CD14-positive monocyte (primary cell): ENCODE measurements at places on chromosomes 6 and 20.

DNA sequence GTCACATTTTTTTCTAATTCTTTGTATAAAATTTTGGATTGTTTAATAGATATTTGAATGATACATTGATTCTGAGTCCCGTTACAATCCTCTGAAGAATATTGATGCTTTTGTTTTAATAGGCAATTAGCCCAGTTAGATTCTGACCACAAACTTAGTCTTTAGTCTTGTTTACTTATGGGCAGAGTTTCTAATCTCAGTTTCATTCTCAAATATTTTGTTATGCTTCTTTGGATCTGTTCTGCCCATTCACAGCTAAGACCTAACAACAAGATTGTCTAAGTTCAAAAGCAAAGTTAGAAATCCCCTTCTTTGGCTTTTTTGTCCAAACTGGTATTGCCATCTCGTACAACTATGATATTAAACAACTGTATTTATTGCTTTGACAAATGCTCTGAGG is 58.0 kb downstream of the TBXT start:
- no peak for DNase-seq

DNA sequence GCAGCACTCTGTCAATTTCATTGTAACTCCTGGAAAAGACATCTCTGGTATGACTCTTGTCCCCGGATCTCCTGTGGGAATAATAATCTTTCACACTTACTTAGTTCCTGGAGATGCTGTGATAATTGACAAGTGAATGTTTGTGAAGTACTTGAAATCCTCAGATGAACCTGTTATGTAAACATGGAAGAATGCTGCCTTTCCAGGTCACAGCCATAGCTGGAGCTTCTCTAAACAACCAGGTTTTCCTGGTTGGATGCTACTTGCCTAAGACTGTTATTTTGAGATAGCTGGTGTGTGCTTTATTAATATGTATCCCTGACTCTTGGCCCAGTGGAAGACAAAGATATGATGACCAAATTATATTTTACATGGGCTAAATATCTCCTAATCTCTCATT is 228.6 kb downstream of the KCNQ5 start:
- DNase-seq: no peak

DNA sequence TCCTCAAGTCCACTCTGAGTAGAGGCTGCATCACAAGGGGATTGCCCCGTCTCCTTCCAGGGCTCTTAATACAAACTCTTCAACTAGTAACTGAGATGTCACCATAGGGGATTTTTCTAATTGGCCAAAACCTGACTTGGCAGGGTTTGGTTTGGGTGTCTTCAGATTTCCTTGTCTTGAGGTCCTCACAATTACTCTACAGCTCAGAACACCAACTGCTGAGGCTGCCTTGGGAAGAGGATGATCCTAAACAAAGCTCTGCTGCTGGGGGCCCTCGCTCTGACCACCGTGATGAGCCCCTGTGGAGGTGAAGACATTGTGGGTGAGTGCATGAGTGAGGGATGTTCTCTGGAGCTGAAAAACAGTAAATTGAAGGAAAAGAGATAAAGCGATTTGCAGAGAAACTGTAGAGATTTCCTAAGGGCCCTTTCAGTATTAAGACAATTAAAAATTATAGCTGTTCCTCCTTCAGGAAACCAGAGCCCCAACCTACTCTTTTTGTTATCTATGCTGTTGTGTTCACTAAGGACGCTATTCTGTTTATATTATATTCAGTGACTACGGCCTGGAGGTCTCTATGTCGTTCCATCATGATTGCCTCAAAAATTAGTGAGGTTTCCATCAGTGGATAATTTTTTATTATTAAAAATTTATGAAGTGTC is at the start of gene HLA-DQA1:
HLA-DQA1 (plus strand) TSS at position 188 of the 662 bp plus-strand sequence; CDS start at position 241, 53 bp downstream.
- DNase-seq: peak; percentile 90

DNA sequence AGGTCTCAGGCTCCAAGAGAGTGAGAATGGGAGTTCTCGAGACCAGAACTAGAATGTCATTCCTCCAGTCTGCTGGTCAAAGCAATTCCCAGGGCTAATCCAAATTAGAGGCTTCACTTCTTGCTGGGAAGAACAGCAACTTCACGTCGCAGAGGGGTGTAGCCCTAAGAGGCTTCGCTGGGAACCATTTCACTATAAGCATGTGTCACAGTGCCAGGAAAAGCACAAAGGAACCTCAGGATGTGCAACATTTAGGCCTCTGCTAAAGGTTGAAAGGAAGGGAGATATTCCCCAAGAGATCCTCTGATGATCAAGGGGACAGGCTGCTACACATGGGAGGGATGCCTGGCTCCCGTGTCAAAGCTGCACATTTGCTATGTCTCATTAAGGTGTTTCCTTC is 35.9 kb upstream of the NXT1 start:
- no peak for DNase-seq

DNA sequence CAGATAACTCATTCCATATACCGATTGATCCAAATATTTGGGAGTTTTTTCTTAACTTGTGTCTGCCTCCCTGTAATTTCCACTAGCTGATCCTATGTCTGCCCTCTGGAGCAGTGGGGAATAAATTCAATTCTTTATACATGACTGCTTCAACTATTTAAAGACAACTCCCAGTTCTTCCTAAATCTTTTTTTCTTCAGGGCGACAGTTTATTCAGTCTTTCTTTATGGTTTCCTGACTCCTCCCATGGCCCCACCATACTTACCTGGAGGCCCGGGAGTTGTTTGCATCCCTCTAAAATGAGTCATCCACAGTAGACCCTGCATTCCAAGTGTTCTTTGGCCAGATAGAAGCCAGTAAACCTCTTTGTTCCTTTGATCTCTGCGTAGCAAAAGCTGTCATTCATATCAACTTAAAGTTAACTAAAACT is 73.6 kb downstream of the LCA5 start:
- DNase-seq: no peak

DNA sequence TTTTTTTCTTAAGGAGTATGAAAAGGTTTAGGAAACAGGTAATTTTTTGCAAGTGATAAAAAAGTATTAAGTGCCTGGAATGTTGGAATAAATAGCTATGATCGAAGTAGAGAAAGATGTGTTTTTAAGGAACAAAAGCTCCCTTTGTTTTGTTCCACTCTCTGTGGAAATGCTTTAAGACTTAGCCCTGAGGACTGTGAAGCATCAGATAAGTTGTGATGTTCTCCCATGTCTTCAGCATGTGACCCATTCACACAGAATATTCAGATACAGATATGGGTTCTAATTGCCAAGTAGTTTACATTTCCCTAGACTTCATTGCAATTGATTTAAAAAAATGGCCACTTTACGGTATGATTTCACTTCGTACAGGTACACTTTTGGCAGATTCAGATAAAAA is 80.6 kb downstream of the KCNQ5 start:
- DNase-seq: no peak

DNA sequence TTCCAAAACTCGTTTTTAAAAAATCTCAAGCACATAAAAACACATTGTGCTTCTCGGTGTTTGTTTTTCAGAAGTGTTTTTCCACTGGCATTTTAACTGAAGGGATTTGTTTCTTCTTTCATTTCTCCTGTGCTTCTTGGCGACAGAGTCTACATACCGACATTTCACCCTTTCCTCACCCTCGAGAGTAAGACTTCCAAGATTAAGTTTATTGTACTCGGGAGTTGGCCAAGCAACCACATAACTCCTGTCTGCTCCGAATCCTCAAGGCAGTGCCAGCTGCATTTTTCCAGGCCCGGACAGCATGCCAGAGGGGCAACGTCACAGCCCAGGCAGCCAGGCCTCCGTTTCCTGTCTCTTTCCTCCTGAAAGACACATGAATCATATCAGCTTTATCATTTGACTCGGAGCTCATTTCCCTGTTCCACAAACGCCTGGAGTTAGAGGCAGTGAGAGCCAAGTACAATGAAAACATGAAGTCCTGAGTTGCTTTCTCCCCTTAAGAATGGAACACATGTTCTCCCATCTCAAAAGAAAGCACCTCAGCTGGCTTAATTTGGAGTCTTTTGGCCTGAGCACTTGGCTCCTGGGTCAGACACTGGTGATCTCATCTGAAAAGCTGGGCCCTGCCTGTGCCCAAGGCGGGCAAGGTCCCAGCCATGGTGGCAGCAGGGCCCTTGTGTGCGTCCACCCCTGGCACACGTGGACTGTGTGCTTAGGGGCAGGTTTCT is 23.2 kb upstream of the FAM50B start:
- no peak for DNase-seq

GRCh38 chr6:38155621-38156204 is 336.2 kb downstream of the ZFAND3 start:
- DNase-seq: peak; percentile 21

DNA sequence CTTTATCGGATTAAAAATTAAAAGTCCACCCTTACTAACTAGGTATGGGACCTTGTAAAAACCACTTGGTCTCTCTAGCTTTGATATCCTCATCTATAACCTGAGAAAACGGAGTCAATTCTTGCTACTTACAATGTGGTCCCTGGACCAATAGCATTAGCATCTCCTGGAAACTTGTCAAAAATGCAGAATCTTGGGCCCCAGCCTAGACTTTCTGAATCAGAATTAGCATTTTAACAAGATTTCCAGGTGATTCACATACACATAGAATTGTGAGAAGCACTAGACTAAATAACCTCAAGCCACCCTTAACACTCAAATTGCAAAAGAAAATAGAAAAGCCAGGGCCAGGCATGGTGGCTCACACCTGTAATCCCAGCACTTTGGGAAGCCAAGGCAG is 96.6 kb downstream of the RNGTT start:
- DNase-seq: no peak

GRCh38 chr6:22302838-22303237 is 6.0 kb upstream of the PRL start:
- peak; percentile 44 for DNase-seq

DNA sequence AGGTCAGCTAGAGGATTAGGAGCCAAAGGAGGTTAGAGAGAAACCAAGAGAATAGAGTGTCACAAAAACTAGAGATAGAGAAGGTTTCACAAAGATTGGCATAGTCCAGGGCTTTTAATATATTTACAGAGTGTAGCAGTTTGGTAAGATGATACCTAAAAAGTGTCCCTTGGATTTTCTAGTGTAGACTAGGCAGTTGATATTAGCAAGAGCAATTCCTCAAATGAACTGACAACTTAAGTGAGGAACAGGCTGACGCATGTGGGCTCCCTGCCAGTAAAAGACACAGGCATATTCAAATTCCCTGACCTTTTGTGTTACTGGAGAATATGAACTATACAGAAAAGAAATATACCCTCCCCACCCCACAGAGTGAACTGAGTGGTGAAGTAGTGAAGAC is 40.1 kb downstream of the VTA1 start:
- DNase-seq: no peak

DNA sequence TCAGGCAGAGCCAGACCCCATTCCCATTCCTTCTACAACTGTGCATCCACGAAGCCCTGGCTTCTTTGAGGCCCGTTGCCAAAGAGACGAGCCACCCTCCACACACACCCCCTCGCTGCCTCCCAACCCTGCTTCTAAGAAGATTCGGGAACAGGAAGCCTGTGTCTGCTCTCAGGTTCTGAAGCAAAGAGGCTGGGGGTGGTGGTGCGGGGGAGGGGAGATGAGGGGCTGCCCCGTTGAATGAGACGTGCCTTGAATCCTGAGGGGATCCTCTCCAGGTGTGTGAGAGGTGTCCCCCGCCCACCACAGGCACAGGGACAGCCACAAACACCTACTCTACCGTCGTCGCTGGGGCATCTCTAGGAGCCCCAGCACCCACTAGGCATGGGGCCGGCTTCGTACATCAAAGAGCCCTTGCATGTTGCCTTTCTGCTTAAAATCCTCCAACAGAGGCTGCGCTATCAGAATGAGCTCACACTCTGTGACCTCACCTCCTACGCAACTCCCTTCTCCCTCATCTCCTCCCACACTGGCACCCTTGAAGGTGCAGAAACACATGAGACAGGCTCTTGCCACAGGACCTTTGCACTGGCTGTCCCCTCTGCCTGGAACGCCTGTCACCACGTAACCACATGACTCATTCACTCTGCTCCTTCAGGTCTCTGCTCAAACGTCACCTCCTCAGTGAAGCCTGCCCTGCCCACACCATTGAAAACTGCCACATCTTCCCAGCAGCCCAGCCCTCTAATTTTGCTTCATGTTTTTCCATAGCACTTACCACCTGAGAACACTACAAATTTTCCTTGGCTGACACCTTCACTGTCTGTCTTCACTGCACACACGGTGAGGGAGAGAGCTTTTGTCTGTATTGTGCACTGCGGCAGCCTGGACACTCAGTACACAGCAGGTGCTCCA is 58.5 kb downstream of the PREX1 start:
- DNase-seq: peak; percentile 95

DNA sequence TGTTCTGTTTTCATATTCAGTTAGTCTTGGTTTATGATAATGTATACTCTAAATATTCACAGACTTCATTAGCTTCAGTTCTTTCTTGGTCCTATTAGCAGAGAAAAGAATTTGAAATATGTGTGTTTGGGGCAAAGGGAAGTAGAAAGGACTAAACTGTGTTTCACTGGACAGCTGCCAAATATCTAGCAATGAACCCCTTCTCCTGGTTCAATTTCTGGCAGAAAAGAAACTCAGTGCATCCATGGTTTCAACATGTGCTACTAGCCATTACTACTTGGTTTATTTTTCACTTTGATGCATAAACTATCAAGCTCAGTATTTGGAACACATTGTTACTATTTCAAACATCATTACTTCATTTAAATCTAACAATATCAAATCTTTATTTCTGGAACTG is 43.6 kb downstream of the FBXL4 start:
- no peak for DNase-seq

DNA sequence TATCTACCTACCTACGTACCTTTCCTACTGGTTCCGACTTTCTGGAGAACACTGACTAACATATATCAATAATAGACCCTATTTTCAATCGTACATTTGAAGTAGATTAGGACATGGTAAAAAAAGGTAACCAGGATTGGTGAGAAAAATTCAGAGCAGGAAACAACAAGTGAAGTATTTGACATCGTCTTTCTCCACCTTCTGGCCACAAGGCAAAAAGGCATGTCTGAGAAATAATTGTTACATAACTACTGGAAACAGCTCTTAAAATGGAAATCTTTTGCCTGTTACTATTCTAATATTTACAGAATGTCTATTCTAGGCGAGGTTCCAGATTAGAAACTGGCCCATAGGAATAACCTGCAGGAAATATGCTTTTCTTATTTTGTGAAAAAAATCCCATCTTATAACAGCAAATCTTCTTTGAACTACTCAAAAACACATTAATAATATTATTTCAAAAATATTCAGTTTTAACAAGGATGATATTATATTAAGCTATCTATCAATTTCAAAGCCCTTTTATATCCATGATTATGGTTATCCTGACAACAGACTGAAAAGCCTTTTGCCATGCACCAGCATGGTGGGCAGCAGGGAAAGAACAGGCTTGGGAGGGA is 80.8 kb downstream of the RCAN2 start:
- peak; percentile 16 for DNase-seq

DNA sequence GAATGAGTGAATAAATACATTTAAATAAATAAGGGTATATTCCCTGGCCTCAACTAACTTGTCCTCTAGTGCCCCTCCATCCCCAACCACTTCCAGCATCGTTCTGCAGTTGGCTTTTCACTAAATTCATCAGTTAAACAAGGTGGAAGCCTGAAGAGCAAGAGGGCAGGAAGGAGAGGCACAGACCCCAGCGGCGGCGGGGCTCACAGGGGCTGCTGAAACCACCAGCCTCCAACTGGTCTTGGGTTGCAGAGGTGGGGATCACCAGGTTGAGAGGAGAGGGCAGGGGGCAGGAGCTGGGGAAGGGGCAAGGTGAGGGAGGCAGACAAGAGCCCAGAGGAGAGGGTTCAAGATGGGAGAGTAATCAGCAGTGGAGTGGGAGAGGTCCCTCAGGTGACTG is 27.1 kb downstream of the KCNK5 start:
- no peak for DNase-seq
